ENCODE measurements at places on chromosomes 4 and X.

DNA sequence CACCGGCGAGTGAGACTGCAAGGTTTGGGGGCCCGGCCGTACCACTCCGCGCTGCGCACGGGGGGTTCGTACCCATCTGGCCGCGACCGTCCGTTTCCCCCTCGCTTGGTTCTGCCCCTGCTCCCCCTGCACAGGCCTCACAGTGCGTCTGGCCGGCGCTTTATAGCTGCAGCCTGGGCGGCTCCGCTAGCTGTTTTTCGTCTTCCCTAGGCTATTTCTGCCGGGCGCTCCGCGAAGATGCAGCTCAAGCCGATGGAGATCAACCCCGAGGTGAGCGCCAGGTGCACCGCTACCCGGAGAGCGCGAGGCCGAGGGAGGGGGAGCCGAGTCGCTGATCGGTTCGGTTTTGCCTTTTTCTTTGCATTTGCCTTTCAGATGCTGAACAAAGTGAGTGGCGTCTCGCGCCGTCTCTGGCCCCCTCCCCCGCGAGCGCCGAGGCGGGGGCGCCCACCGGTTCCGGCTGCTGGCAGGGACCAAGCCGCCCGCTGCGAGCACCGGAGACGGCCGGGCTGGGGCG is at the start of gene UCHL1:
UCHL1 (plus strand) TSS at position 189 of the 517 bp plus-strand sequence; CDS start at position 238, 49 bp downstream.
- no peak for DNase-seq

GRCh38 chr4:18077808-18078207 is 56.3 kb upstream of the LCORL start:
- no peak for DNase-seq

DNA sequence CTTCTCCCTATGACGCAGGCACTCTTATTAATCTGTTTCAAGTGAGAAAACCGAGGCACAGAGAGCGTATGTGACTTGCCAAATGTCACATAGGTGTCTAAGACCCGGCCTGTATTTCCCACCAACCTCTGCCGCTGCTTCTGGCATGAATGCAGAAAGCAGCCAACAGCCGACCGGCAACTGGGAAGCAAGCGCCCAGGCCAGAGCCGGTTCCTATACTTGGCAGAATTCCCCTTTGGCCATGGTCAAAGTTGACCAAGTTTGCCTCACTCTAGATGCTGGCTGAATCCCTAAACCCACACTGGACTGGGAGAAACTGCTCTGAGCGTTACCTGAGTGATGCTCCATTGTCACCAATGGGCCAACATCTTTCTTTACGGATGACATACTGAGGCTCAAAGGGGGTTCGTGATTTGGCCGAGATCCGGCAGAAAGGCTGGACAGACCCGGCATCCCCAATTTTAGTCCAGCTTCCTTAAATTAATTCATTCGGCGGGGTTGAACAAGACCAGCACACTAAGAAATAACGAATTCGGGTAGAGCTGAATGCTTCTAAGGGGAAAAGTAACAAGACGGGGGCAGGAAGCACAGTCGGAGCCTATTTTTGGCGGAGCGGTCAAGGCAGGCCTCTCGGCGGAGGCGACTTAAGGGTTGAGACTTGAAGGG is 11.2 kb downstream of the MSX1 start:
- DNase-seq, result no peak

DNA sequence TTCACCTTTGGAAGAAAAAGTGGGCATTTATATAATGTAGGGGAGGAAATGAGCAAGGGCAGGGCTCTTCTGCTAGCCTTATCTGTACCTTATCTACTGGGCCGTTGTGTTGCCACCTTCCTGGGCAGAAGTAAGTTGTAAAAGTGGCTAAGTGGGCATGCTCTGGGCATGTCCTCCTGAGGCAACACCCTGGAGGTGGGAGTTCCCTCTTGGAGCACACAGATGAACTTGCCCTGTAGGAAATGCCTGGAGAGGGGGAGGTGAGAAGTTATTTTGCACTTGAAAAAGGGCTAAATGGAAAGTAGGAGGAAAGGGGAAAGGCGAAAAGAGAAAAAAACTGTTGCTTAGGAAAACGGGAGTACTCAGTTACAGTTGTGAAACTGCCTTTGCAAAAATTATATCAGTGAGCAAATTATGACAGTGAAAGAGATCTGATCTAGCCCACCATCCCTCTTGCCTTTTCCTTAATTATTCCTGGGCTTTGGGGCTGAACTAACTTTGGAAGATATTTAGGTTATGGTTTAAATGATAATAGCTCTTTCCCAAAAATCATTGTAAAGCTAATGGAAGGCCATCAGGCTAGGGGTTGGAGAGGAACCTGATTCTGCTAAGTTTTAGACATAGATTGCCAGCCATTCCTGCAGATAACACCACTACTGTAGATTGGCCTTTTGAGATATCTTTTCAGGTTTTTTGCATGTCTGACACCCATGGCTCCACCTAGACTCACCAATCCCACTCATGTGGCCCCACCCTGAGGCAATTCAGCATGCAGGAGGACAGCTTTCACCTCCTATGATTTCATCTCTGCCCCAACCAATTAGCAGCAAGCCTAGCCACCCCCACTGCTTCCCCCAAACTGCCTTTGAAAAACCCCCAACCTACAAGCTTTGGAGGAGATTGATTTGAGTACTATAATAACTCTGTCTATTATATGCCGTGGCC is 20.5 kb upstream of the ZNF81 start:
- DNase-seq, result no peak

GRCh38 chrX:44938111-44938510 is 65.1 kb downstream of the KDM6A start:
- no peak for DNase-seq

GRCh38 chr4:80085081-80085480 is 12.1 kb upstream of the ANTXR2 start:
- no peak for DNase-seq

- DNase-seq, result no peak
Measured at GRCh38 chrX:77658886-77659285, 127.1 kb downstream of the ATRX start.

DNA sequence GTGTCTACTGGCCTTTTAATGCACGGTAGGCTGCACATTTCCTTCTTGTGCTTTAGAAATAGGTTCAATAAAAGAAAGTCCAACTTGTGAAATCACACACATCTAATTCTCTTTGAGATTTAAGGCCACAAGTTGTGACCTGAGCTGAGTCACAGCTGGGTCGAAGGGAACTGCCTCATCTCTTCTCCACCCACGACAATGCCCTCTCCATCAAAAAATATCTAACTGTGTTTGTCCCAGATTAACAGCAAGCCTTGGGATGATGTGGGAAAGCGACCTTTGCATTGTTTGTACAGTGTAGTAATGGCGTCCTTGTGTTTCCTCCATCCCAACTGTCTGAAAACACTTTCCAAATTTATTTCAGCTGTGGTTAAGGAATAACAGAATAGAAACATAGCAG is 168.9 kb downstream of the AMELX start:
- no peak for DNase-seq

- no peak for DNase-seq
Measured at GRCh38 chr4:8472689-8473197, 32.2 kb downstream of the TRMT44 start.

GRCh38 chrX:134932528-134933217 is 58.1 kb upstream of the SMIM10 start:
- DNase-seq, result no peak

- DNase-seq, result no peak
Measured at GRCh38 chrX:107704181-107704580, 71.4 kb downstream of the TSC22D3 start.

DNA sequence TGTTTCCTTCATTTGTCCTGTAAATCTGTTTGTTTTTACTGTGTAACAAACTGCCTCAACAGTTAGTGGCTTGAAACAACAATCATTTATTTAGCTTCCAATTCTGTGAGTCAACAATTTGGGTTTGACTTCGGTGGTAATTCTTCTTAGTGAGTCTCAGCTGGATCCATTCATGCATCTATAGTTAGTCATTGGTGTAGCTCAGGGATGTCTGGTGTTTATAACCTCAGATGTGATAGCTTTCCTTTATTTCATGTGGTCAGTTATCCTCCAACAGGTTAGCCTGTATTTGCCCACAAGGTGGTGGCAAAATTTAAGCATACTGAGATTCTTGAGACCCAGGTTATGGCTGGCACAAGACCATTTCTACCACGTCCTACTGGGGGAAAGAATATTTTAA is 1267.2 kb downstream of the RAPGEF2 start:
- DNase-seq, result no peak

DNA sequence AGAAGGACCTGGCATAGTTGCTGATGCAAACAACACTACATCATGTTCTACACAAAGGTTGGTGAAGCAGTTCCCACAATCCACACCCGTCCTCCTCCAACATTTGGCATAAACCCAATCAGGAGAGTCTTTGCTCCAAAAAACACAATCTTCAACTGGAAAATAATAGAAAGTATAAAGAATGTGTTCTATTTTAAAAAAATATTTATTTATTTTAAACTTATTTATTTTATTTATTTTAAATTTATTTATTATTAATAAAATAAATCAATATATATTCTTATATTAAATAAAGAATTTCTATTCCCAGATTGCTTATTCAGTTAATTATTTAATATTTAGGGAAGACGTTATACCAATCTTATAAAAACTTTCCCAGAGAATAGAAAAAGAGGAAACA is 1753.7 kb upstream of the AGA start:
- no peak for DNase-seq

DNA sequence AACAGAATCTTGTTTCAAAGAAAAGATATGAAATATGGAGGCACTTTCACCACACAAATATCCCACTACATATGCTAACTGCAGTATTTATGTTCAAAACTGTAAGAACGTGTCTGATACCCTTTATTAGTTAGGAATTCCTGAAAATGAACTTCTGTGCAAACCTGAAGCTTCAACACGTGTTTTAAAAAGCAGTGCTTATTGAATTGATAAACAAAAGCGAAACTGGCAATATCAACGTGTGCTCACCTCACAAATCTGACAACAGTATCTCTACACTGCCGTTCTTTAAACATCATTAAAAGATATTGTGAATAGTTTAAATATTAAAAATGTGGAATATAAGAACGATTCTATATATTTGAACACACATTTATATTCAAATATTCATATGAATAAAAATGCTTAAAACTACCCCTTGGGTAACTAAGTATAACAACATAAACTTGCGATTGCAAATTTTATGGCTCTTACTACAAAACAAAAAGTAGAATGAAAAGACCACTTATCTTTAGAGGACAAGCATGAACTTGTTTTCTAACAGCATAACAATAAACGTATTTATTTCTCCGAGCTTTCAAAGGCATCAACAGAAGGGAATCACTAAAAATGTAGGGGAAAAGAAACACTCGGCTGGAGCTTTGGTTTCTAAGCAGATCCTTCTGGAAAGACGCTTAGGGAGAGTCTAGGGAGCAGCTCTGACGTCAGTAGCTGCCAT is at the start of gene LRP2BP:
LRP2BP (minus strand) TSS at position 687 of the 718 bp plus-strand sequence. CDS start 17,738 bp downstream, outside the sequence.
- no peak for DNase-seq

- no peak for DNase-seq
Measured at GRCh38 chr4:126899331-126899801, 733.4 kb upstream of the INTU start.

- no peak for DNase-seq
Measured at GRCh38 chrX:130340271-130340670, 552 bp downstream of the SLC25A14 start.

GRCh38 chr4:26162101-26162500 is 158.7 kb upstream of the RBPJ start:
- DNase-seq, result no peak

DNA sequence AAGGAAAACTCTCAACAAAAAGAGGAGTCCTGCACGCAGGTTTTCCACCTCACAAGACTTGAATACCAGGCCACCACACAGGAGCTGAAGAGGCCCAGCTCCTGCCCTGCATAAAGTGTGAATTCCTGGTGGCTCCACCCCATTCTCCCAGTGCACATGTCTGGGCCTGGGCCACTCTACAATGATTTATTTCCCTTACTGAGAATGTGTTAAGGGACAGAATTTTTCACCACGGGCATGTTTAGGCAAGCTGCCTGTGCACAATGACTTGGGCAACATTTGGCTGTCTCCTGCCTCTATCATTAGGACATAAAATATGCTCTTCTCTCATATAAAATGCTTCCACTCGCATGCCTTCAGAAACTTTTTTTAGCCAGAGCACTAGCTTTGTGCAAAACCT is 197.1 kb downstream of the SLC7A11 start:
- no peak for DNase-seq

Data from stimulated activated CD4-positive, alpha-beta T cell treated with anti-CD3 and anti-CD28 coated beads, Interleukin-2, amount 100 ng/mL, for 4 hours (primary cell).